NCI-H2029 treated with DMSO at 0.1 percent for 48 hours (cell line): ENCODE measurements at places on chromosomes 16 and 17.

GRCh38 chr17:50051082-50051576, 4.8 kb upstream of the ITGA3 start:
- no peak for DNase-seq

GRCh38 chr17:39484178-39484577, 22.9 kb downstream of the CDK12 start:
- DNase-seq = no peak

- peak; percentile 36 for DNase-seq
Observed at GRCh38 chr17:33779234-33779591, 475.9 kb upstream of the CCL2 start.

DNA sequence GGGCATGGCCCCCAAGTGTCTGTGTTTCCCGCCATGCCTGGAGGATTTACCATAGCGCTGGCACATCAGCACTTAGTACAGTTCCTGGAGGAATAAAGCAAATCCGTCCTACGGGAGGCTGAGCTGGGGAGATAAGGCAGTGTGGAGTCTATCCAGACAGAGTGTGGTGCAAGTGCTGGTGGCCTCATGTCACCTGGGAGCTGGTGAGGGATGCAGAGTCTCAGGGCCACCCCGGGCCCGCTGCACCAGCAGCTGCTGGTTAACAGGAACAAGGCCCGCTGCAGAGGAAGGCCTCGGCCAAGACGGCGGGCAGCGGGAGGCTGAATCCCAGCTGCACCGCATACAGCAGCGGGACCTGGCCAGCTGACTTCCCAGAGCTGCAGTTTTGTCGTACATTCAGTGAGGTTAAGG, 57.3 kb upstream of the CDC42EP4 start:
- DNase-seq = no peak

GRCh38 chr17:9887508-9887907, 17.6 kb downstream of the RCVRN start:
- no peak for DNase-seq

DNA sequence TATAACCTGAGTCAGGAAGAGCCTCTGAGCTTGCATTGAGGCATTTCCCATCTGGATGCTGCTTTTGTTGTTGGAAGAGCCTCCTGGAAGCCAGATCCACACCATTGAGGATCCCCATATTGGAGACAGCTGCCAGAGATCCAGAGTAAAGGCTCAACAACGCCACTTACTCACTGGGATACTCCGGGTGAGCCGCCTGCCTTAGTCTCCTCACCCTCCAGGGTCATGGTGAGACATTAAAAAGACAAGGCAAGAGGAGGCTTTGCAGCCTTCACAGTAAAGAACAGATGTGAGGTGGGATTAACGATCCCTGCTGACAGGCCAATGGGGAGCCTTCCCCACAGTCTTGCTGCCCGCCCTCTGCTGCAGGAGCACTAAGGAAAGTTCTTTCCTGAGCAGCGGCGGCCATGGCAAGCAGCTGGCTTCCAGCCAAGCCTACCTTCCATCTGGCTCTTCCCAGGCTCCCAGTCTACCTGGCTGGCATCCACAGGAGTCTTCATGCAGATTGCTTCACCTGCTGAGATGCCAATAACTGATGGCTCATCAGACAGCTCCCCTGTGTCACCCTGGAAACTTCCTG, 198.5 kb downstream of the CYLD start:
- no peak for DNase-seq

DNA sequence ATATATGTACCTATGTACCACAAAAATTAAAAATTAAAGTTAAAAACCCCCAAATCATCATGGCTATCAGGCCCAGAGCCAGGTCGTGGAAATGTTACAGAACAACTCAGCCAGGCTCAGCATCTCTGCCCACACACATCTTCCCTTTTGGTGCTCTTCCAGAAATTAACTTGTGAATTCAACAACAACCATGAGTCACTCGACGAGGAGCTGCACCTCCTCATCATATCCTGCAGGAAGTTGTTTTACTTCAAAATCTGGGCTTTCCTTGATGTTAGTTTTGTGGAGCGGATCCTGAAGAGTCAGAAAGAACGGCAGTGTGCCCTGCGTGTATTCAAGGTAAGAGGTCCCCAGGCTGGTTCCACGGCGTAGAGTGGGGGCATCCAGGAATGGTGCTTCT, 10.6 kb downstream of the FBXO39 start:
- DNase-seq = no peak

DNA sequence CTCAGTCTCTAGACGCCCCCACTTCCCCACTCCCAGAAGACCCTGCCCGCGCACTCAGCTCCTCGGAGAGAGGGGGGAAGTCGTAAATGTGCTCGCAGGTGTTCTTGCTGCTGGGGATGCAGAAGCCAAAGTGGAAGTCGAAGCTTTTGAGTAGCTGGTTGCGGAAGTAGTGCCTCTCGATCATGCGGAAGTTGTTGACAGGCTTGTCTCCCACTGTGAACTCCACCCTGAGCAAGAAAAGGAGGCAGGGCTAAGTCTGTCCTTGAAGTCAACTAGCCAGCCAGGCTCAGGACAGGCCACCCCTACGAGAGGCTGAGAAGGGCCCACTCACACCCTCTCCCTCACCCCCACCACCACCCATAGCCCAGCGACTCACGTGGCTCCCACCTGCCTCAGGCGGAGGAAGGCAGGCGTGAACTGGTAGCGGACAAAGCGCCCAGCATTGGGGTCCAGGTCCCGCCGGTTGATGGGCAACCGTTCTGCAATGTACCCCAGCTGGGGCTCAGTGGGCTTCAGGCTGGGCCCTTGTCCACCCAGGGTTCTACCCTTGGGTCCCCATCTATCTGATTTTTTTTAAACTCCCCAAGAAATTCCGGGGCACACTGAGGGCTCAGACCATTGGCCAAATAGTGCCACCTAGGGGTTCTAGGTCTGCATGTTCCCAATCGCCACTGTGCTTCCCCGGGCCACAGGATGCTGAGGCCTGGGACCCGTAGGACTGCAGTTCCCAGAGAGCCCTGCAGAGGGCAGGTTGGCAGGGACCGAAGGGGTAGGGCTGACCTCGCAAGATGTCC, 4.6 kb downstream of the UNC119 start:
- DNase-seq = no peak

GRCh38 chr16:70630960-70631745, 15.2 kb upstream of the IL34 start:
- no peak for DNase-seq

GRCh38 chr17:63989622-63990345, 8.4 kb upstream of the PRR29 start:
- no peak for DNase-seq

GRCh38 chr17:29045734-29046472, 3.0 kb downstream of the PIPOX start:
- DNase-seq = no peak

GRCh38 chr17:1224330-1224729, 44.5 kb upstream of the ABR start:
- DNase-seq = no peak

- no peak for DNase-seq
Observed at GRCh38 chr16:46733319-46733830, 14.8 kb downstream of the MYLK3 start.

- no peak for DNase-seq
Observed at GRCh38 chr17:9148905-9149525, 127.7 kb downstream of the NTN1 start.

DNA sequence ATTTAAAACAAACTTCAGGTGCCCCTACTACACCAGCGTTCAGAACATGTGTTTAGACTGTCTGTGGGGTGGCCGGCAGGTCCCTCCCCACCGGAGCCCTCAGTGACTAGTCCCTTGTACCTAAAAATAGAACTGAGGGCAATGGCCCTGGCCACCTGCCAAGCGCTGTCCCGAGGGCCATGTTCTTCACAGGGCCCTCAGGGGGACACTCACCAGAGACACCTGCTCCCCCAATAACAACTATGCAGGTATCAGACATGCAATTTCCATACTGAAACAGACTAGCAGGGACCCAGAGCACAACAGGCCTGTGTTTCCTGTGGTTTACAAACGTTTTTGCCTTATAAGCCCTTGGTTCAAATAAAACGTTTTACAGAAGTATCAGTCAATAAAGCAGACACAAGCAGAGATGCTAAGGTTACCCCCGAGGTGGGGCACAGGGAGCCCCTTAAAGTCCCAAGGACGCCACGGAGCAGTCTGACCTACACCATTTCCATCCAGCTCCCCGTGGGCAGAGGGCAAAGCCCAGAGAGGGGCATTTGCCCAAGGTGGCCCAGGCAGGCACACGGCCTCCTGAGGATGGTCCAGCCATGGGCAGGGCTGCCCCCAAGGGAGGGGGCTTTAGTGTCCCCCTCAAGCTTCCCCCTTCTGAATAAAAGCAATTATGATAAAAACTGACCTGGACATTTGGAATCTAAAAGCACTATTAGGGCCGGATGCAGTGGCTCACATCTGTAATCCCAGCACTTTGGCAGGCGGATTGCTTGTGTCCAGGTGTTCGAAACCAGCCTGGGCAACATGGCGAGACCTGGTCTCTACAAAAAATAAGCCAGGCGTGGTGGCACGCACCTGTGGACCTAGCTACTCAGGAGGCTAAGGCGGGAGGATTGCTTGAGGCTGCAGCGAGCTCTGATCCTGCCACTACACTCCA, 896 bp upstream of the MYLK3 start:
- no peak for DNase-seq

DNA sequence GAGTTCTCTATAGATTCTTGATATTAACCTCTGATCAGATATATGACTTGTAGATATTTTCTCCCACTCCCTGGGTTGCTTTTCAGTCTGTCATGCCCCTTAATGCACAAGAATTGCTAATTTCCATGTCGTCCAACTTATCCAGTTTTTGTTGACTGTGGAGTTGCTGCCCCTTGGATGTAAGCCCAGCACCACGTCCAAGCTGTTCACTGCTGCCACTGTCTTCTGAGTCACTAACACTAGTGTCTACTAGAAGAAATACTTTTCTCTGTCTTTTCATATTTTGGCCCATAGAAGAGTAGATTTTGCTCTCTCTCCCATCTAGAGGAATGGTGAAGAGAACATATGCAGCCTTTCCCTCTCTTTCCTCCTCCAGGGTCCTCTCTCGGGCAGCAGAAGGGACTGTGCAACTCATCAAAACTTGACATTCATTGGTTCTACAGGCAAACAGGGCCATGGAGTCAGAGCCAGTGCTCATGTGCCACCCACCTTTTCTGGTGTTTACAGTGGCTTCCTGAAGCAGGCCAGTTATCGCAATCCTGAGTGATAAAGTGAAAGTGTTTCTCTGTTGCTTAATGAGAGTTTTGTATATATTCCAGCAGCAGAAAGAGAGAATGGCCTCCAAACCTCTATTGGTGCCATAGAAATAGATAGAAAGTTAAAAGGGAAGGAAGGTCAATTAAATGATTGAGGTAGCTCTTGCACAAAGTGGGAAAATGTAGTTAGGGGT, 22.6 kb upstream of the PMP22 start:
- DNase-seq = no peak

DNA sequence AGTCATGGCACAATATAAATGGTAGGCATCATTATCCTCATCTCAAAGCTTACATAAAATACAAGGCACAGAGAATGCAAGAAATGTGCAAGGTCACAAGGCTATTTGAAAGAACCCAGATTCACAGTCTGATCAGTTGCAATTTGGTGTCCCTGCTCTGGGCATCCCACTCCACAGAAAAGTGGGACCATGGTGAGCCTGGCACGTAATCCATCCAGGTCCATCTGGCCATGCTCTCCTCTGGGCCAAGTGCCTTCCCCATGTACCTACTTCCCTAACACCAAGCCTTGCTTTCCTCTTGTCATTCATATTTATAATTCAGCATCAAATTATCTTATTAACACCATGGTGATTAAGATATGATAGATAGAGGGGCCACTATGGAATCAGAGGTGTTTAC, 390.0 kb downstream of the CDH11 start:
- DNase-seq = no peak

GRCh38 chr17:72619976-72620650, 472.4 kb downstream of the SLC39A11 start:
- no peak for DNase-seq

GRCh38 chr17:66889480-66890230, 54.7 kb downstream of the CACNG5 start:
- no peak for DNase-seq

DNA sequence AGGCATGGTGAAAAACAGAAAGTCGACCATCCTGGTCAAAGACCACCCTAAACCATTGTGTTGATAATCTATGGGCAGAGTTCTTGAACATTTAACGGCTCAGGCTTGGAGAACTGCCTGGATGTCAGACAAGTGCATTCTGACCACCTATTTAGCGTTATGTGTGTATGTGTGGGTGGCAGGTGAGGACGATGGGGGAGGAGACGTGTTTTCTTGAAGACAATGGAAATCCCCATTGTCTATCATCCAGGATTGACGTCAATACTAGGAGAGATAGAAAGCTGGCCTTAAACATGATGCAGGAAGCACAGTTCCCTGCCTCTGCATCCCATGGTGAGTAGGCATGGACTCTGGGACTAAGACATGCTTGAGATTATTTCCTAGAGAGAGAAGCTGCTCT, 157.4 kb upstream of the MAF start:
- no peak for DNase-seq

- DNase-seq = no peak
Observed at GRCh38 chr16:10950393-10950792, 6.0 kb downstream of the CLEC16A start.

GRCh38 chr17:18139498-18139897, 30.9 kb downstream of the MYO15A start:
- no peak for DNase-seq

DNA sequence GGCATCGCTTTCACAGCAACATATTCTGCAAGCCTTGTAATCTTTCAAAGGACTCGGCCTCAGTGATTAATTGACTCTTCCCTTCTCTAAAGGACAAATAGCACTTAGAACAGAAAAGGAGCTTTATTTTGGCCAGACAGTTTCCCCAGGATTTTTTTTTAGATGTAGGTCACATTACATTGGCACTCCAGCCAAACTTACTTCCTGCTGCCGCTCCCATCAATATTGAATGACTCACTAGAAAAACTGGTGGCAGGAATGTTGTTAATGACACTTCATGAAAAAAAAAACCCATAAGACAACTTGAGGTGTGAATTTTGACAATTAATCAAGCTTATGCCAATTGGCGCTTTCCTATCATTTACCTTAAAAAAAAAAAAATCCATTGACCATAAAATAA, 432.6 kb downstream of the TOX3 start:
- DNase-seq = peak; percentile 41
